ENCODE measurements at places on chromosomes 5 and 9.

DNA sequence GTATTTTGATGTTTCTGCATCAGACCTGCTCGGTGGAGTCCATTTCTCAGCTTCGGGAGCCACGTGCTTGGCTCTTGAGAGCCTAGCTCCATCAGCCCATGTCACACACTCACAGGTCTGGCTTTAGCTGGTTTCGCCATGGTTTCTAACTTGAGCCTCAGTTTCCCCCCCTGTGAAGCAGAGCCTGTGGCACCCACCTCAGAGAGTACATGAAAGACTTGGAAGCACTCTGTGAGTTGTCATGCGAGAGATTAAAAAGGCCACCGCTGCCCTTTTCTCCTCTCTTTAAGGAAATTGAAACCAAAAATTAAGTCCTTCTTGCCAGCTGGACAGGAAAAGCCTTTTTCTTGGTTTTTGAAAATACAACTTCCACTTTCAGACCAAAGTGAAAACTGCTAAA lies 8.8 kb downstream of the TENT4A start:
- no peak for DNase-seq

DNA sequence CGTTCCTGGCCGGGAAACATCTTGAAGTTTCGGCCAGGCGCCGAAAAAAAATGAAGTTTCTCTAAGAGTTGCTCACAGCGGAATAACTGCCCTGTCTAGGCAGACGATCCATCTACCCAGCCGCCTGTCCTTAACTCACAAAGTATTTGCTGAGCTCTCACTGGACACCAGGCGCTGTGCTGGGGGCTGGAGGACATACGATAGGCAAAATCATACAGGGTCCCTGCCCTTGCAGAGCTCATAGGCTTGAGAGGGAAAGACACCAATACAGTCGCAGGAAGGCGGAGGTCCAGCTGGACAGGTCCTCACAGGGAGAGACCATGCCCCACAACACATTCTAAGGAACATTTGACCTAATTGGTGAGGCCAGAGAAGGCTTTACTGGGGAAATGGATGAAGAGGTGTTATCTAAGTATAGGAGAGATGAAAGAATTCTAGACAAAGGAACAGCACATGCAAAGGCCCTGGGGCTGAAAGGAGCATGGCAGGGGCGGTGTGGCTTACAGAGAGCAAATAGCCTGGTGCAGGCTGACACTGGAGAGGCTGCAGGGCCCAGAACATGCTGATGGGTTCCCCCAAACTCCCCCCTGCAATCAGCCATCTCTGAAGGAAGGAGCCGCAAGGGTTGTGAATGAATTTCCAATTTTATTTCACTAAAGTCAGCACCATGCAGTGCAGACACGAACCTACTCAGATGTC lies 2.0 kb upstream of the MXD3 start:
- DNase-seq, result no peak

- DNase-seq, result peak; percentile 54
Measured at GRCh38 chr5:155260798-155261197, 247.2 kb downstream of the KIF4B start.

GRCh38 chr5:109451146-109451545 lies 41.4 kb upstream of the PJA2 start:
- DNase-seq, result no peak

GRCh38 chr5:79143684-79144379 lies 32.2 kb downstream of the BHMT start:
- DNase-seq, result no peak

GRCh38 chr5:14665949-14666348 lies 1.4 kb downstream of the OTULIN start:
- DNase-seq, result peak; percentile 44

- DNase-seq, result no peak
Measured at GRCh38 chr5:103232393-103232999, 26.1 kb upstream of the MACIR start.

DNA sequence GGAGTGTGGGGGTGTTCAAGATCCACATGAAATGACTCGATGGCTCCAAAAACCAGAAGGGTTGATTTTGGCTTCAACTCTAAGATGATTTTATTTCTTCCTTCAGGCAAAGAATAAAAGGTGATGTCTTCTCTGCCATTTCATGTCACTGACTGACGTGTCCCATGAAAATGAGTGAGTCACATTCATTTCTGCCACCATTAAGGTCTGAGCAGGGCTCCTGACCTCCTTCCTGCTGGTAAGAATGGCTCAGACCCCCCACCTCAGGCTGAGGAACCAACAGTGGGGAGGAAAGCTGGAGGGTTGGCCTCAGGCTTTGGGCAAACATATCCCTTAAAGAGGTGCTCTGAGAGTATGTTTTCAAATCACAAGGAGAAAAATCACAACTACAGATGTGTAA lies 53.9 kb upstream of the ZNF354A start:
- DNase-seq, result no peak

- DNase-seq, result peak; percentile 96
Measured at GRCh38 chr9:35664531-35665470, at the start of gene ARHGEF39. Gene ARHGEF39, minus strand, starts transcription at chr9:35665195. Its CDS starts 26 bp downstream, at chr9:35665169.

GRCh38 chr9:111744363-111744762 lies 50.4 kb downstream of the SHOC1 start:
- DNase-seq, result no peak

DNA sequence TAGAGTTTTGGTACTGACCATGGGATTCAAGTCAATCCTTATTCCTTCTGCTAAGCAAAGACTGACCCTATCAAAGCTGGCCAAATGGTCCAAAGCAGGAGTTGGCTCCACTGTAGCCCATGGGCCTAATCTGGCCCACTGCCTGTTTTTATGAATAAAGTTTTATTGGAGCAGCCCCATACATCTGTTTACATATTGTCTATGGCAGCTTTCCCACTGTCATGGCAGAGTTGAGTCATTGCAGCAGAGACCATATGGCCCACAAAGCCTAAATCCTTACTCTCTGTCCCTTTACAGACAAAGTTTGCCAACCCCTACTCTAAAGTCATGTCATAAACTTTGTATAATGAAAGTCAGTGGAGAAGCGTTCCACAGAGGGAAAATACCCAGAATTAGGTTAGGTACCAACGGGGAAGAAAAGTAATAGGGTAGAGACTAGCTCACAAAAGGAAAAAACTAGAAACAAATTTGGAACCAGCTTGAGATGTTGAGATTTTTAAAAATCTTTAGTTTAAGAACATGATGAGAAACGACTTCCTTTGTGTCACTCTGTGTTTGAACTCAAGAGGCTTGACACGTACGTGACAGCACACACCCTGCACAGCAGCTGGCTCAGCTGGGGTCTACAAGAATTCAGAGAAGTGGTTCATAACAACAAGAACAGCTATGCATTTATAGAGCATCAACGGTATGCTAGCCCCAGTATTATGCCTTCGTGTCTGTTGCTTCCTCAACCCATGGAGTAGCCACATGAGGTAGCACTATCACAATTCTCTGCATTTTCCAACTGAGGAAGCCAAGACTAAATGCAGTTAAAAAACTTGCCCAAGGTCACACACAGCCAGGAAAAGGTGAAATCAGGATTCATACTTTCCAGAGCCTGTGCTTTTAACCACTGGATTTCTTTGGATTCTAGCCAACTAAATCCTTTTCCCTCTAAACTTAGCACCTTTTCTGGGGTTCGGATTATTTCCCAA lies 198.9 kb upstream of the WWC1 start:
- DNase-seq, result no peak

GRCh38 chr5:143101725-143102386 lies 301.6 kb downstream of the NR3C1 start:
- DNase-seq, result peak; percentile 17

DNA sequence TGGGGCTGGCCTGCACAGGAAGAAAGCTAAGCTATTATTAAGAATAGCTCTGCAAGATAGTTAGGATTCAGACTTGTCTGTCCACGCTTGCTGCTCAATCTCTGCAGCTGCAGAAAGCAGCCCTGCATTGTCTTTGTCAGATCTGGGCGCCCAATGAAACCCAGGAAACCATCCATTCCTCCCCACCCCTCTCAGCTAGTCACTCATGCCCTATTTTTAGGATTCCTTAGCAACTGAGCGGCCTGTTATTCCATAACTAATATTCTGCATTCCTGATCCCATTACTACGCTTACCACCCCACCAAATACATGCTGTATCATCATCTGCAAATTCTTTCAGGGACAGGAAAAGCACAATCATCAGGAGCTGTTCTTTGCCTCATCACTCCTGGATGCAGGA lies 52.9 kb upstream of the APC start:
- DNase-seq, result no peak

GRCh38 chr5:44708602-44709001 lies 100.1 kb upstream of the MRPS30 start:
- DNase-seq, result no peak

- DNase-seq, result no peak
Measured at GRCh38 chr9:79880626-79881025, 308.9 kb downstream of the TLE4 start.

DNA sequence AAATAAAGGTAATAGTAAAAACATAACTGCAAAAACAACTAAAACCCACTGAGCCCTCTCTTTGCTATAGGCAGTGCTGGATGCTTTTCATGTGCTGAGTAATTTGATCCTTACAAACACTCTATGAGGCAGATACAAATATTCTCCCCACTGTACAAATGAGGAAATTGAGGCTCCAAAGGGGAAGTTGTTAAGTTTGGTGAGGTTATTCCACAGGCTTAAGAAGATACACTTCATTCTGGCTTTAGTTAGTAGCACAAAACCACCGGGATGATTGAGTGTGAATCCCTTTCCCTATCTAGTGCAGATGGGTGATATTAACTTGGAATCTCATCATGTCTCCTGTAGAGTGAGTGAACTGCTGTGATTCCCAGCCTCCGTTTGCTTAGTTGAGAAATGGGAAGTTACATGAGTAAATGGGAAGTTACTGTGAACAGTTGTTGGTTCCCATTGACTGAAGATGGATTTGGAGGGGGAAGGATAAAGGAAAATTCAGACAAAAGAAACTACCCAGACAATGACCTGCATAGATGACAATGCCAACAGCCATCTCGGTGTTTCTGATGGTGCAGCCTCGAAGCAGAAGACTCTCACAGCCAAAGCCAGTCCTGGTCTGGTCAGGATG lies 208.3 kb downstream of the ATP10B start:
- no peak for DNase-seq

DNA sequence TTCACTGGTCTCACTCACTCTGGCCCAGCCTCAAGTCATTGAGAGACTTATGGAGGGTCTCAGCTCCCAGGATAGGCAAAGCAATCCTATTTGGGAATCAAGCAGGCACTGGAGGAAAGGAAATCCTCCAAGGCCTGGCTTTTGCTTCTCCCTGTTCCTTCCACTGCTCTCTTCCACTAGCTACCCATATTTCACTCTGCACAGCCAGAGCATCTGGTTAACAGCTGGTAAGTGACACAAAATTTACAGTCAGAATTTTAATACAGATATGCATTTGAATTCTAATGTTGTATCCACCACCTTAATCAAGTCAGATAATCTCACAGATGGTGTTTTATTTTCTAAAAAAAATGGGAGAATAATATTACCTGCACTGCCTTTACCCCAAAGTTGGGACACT lies 868 bp upstream of the C1QTNF2 start:
- DNase-seq, result no peak

GRCh38 chr9:120985819-120986222 lies 59.2 kb upstream of the TRAF1 start:
- DNase-seq, result peak; percentile 47

DNA sequence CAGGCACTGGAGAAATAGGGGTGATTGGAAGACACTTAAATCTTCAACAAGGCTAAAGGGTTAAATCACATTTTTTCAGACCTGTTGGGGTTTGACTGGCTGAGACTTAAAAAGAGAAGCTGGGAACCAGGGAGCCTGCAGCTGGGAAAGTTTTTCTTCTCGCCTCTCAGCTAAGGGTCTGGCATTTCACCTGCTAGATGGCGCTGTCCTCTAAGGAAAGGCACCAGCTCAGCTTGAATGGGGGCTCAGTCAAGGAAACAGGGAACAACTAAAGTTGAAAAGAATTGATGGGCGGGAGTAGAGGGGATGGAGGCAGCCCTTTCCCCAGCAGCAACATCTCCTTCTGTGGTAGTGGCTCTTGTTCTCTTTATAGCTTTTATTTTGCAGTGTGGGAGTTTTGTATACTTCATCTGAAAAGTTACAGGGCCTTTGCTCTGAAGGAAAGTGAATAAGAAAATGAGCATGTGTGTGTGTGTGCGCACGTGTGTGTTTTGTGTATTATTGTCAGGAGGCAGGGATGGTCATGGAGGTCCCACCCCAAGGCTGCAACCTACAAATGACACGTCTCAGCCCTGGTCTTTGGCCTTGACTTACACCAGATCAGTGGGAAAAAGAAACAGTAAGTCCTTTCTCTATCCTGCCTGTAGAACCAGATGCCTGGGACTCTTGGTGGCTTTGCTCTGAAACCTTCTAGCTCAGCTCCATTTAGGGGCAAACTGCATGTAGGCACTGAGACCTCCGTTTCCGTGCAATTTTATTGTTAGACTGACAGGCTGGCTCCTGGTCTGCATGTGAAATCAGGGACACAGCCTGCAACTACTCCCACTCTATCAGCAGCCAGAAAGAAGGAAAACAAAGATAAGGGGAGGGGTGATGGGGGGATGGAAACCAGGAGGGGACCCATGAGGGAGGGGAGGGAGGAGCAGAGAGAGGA lies 316.2 kb upstream of the CLINT1 start:
- peak; percentile 90 for DNase-seq

GRCh38 chr9:121206516-121207370 lies 5.1 kb upstream of the RAB14 start:
- DNase-seq, result no peak

DNA sequence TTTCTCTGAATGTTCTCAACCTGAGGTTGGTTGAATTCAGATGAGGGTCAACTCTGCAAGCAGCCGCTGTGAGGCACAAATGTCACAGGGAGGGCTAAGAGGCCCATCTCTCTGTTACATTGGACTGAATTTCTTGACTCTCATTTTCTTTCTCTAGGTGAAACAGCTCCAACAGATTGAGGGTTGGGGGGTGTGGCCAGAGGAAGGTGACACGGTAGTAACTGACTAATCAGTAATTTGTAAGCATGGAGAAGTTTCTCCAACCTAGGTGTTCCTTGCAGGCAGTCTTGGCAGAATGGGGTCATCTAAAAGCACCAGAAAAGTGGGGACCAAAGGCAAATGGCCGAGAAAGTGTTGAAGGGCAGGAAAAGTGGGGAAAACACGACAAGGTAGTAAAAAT lies 16.8 kb downstream of the CCT5 start:
- DNase-seq, result no peak

DNA sequence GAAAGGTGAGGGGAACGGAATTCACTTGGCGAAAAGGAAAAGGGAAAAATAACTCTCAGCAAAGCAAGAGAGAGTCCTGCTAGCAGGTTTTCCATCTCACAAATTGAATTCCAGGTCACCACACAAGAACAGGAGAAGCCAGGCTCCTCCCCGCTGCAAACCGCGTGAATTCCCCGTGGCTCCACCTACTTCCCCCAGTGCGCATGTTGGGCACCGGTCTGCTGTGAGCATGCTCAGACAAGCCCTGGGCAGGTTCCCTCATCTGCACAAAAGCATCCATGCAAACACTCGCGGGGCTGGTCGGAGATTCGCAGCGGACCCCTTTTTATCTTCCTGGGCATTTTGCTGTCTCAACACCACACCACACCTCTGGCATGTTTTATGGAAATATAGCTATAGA lies 58.5 kb upstream of the S1PR3 start:
- peak; percentile 32 for DNase-seq
